ENCODE measurements at places on chromosomes 3 and 15.

DNA sequence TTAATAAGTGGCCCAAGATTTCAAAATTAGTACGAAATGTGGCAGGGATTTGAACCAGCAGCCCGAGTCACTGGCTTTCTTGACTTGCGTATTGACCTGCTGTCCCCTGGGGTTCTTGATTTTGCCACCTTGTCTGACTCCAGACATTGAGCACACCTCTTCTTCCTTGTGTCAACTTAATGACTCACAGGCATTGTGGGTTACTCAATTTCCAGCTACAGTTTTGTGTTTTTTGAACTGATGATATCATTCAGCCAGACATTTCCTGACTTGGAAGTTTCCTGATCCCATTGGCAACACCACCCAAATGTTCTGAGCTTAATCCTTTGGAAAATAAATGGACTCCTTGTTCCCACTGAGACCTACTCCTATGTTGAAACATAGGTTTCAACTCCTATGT is 64.2 kb downstream of the MOBP start:
- DNase-seq = no peak

GRCh38 chr3:15858547-15859506 is 61.0 kb upstream of the ANKRD28 start:
- peak; percentile 49 for DNase-seq

GRCh38 chr3:177530908-177531307 is 333.6 kb upstream of the TBL1XR1 start:
- no peak for DNase-seq

DNA sequence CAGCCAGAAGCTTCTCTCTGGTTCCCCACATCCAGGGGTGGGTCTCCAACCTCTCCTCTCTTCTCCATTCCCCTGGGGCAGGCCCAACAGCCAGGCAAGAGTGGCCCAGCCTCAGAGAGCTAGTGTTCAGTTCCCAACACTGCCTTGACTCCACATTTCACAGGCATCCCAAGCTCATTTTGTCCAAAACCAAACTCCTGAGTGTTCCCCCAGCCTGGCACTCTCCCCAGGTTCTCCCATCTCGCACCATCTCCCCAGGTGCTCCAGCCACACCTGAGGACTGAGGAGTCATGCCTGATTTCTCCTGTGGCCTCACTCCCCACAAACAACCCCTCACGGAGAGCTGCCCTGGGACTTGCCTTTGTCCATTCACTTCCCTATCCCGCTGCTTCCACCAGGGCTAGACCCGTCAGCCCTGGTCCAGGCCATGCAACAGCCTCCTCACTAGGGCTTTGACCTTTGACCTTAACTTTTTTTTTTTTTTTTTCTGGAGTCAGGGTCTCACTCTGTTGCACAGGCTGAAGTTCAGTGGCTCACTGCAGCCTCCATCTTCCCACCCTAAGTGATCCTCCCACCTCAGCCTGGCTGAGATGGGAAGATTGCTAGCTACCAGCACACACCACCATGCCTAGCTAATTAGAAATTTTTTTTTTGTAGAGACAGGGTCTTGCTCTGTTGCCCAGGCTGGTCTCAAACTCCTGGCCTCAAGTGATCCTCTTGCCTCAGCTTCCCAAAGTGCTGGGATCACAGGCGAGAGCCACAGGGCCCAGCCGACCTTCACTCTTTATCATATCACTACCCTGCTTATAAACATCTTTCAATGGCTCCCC is 3.9 kb upstream of the CSK start:
- DNase-seq = no peak

- DNase-seq = no peak
Measured at GRCh38 chr15:33808720-33809457, 159.4 kb upstream of the CHRM5 start.

DNA sequence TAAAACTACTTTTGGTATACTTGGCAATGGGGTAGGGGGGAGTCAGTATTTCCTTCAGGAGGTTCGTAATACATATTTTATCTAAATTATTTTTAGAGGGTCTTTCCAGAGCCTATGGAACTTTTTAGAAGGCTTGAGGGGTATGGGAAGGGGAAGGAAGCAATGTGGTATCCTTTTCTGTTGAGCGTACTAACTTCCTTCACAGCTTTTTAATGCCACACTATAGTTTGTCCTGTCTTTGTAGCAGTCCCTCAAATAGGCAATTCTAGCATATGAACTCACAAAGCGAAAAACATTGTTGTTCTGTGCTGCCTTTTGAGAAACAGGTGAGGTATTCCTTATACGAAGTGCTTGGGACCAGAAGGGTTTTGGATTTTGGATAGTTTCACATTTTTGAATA is 22.3 kb upstream of the P2RY13 start:
- no peak for DNase-seq

- DNase-seq = no peak
Measured at GRCh38 chr3:170007031-170007663, 30.6 kb upstream of the GPR160 start.

- DNase-seq = no peak
Measured at GRCh38 chr3:53544357-53544756, 49.9 kb downstream of the CACNA1D start.

- no peak for DNase-seq
Measured at GRCh38 chr3:9091486-9092235, 128.4 kb upstream of the RAD18 start.

- DNase-seq = no peak
Measured at GRCh38 chr15:43514241-43515057, 3.0 kb upstream of the MAP1A start.

DNA sequence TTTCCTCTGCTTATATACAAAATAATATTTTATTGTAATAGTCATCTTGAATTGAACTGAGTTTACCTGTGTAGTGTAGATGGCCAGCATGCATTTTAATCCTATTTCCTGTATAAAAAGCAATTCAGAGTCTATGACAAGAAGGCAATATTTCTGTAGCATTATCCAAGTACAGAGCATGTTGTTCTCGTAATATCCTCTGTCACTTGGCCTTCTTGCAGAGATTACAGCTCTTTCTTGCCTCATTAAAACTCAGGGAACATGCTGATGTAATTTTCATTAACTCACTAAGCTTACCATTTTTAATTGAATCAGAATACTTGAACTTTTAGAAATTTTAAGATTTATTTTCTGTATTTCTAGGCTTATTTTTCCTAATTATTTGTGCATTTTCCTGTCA is 203.3 kb upstream of the AGTR1 start:
- no peak for DNase-seq

GRCh38 chr3:140467104-140467577 is 210.7 kb upstream of the TRIM42 start:
- DNase-seq = peak; percentile 64

DNA sequence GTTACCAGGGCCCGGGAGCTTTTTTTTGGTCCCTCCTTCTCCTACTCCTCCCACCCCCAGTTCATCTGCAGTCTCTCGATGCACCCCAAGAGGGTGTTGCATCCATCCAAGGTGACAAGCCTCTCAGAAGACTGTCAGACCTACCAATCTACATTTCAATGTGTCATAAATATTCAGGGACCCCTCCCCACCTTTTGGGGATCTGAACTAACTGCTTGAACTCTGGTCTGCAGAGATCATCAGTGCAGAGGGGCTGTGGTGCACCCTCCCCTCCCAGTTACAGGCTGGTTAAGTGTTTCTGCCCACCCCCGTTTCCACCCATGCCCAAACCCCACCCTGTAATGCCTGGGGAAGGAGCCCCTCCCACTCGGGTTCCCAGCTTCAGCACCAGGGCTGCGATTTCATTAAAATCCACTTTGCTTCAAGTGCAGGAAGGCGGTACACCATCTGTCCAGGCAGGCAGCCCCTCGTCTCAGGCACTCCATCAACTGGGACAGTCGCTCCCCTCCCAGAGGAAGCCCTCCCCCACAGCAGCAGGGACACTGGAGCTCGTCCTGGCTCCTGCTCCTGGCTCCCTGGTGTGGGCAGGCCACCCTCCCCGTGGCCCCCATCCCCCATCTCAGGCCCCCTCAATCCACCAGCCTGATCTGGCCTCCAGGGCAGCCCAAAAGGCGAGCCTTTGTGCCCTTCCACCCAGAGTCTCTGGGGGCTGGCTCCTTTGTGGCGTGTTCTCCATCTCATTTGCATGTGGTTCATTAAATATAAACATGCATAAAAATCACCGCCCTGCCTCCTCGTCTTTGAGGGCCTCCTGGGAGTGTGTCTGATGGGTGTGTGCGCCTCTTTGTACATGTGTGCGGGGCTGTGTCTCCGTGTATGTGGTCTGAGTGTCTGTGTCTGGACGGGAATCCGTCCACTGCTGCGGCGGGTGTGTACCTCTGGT is 32.3 kb downstream of the RNU5B-1 start:
- DNase-seq = no peak

DNA sequence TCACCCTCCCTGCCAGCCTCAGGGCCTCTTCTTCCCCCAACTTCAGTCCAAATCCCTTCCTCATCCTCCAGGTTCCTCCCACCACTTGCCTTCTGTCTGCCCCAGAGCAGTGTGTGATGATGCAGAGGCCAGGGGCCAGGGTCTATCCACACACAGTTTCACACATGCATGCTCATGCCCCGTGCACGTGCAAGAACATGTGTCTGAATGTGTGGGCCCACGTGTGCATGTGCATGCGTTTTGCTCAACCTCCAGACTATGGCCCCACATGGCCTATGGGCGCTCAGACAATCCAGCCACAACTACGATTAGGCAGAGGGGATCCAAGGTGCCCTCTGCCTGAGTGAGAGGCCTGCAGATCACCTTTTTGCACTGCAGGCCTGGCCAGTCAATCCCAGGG is 32.3 kb upstream of the SLC6A1 start:
- no peak for DNase-seq

GRCh38 chr15:40990789-40991188 is 37.5 kb downstream of the CHAC1 start:
- no peak for DNase-seq

GRCh38 chr3:17233398-17233800 is 348.6 kb downstream of the PLCL2 start:
- DNase-seq = peak; percentile 63

DNA sequence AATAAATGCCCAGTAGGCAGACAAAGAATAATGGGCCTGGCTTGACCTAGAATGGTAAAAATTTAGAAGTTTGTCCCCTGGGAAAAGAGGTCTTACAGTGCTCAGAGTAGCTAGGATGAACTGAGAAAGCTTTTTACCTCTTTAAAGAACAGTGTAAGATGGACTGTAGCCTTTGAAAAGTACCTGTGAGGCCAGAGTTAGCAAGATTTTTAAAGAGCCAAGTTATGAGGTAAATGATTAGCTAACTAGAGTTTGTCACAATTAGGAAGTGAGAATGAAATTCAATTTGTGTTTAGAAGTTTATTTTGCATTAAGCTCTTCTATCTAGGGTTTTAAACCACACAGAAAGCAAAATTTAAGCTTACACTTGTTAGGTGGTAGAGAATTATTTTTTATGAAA is 480.9 kb downstream of the ZIC1 start:
- no peak for DNase-seq

GRCh38 chr3:139935016-139935865 is at the start of gene CLSTN2:
Gene CLSTN2, plus strand, starts transcription at chr3:139935185.
- DNase-seq = no peak

DNA sequence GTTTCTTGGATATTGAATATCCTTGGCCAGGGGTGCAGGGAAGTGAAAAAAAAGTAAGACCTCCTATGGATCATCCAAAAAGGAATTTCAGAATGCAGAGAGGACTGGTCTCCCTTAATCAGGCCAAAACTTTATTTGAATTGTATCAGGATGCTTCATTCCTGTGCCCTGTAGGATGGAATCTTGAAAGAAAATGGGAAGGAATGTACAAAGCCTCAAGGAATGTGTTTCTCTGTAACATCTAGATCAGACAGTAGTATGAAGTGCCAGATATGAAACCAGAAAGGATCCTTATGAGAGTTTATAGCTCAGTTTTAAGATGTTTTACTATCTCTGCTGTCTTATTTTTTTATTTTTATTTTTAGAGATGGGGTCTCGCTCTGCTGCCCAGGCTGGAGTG is 6.5 kb upstream of the GSK3B start:
- DNase-seq = no peak

GRCh38 chr15:49301562-49301961 is 121.5 kb upstream of the FGF7 start:
- no peak for DNase-seq

DNA sequence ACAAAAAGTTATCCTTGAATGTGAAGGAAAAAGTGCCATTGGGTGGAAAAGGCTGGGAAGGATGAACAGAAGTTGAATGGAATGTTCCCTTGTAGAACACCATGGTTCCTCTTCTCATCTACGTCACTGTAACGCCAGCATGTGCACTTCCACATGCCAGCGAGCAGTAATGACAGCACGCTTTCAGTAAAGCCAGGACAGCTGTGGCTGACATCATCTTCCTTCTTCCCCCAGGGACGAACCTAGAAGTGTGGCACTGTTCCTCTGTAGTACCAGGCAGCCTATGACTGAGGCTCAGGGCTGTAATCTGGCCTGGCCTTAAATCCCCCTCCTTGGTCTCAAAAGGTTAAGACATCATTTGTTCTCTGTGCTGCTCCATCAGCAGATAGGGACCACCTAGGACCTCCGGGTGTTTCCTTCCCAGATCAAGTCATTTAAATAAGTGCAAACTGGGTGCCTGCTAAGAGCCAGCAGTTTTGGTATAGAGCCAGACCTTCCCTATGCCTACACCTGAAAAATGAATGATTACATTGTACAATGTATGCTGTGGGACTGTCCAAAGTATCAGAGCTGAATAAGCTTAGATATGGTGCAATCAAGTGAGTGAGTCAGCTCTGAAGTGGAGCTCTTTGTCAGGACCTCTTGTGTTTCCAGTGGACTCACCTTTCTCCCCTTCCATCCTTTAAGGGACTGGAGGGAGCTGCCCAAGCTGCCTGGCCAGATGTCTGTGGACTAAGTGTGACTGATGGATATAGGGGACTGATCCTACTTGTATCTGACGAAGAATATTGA is 5.6 kb upstream of the SRPRB start:
- peak; percentile 9 for DNase-seq

DNA sequence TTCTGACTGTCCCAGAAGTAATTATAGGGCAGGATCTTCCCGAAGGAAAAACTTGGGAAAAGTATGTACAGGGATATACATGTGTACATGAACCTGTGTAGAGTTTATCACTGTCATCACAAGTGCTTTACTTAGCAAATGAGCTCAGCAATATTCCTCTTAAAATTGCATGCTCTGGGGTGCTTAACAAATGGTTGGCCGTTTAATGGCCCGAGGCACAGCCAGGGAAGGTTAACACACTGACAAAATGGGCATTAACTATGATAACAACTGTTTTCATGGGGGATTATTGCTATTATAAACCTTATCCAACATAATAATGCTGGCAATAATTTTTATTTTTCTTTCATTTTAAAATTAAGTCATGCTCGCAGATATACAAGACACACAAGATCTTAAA is 459.3 kb downstream of the TUSC7 start:
- DNase-seq = no peak

DNA sequence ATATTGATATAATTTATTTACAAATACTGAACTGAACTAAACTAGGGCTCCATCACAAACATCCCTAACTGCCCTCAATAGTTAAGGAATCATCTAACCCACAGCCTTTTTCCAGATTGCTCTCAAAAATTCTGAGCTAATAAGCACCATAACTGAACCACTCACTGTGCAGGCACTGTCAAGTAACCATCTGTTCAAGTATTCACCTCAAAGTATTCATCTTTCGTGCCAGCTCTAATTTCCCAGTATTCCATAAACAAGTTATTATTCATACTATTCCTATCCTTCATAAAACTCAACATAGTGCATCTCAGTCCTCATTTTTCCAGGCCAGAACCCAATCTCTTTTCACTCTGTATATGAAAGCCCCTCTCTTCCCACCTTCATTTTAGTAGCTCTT is 41.1 kb downstream of the THBS1 start:
- no peak for DNase-seq

- no peak for DNase-seq
Measured at GRCh38 chr15:42915654-42916315, 4.8 kb downstream of the TTBK2 start.

GRCh38 chr3:150613709-150614480 is 10.8 kb downstream of the SELENOT start:
- DNase-seq = no peak

- DNase-seq = no peak
Measured at GRCh38 chr15:90586948-90587347, 57.2 kb downstream of the CRTC3 start.

All from LoVo (cell line).